Panc1 (cell line): ENCODE measurements at places on chromosomes 4 and X.

DNA sequence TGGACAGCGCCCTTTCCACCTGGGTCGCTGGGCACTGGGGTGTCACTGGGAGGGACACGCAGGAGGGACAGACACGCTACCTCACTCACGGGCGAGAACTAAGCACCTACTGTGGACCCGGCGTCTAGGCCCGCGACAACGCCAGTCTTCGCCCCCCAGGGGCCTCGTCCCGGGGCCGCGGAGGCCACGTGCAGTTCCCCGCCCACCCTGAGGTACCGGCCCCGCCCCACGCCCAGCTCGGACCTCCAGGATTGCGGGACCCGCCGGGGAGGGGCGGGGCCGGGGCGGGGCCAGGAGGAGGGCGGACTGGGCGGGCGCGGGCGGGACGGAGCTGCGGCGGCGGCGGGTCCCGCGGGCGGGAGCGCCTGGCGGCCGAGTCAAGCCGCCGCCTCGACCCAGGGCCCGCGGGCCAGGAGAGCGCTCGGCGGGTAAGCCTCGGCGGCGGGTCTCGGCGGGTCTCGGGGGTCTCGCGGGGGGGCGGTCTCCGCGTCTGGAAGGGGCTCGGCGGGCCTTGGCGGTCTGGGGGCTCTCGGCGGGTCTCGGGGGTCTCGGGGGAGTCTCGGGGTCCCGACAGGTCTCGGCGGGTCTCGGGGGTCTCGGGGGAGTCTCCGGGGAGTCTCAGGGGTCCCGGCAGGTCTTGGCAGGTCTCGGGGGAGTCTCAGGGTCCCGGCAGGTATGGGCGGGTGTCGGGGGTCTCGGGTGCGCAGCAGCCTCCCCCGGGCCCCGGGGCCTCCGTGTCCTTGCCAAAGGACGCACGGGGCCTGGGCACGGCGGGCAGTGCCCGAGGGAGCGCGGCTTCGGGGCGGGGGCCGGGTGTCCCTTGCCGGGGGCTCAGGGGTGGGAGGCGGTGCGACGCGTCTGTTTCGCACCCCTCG, at the start of gene SH3BP2:
TSS of gene SH3BP2 (plus strand) at position 375 of the 875 bp plus-strand sequence. CDS start 27,533 bp downstream, outside the sequence.
- no peak for DNase-seq

- no peak for DNase-seq
Measured at GRCh38 chrX:130594453-130594916, 192.7 kb downstream of the RBMX2 start.

GRCh38 chrX:150833454-150834056, 64.9 kb downstream of the CD99L2 start:
- DNase-seq: no peak

DNA sequence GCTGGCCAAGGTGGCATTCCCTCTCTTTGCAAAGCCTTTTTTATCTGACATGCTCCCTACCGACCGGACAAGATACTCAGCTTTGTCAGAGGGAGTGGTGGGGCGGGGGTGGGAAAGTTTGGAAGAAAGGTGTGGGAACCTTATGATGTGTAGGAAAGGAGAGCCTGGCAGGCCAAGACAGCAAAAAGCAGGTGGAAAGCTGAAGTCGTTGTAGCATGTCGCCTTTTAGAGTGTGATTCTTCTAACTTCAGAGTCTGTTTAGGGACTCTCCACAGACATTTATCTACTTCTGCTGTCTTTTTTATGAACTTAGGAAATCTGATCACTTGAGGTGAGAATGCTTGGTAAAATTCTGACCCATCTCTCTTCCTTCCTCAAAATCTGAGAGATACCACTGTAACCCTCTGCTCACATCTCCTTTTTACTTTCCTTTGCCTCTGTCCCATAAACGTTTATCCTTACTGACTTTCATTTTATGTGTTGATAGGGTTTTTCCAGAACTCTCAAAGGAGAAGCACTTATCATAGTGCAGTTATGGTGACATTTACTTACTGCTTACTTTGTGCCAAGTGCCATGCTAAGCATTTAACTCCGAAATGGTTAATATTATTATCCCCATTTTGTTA, 8.2 kb upstream of the RUFY3 start:
- DNase-seq: no peak

GRCh38 chrX:10529344-10529743, 91.0 kb downstream of the MID1 start:
- no peak for DNase-seq

GRCh38 chrX:54561622-54562021, 31.6 kb downstream of the GNL3L start:
- no peak for DNase-seq
